A549 treated with ZK216348 at 1 μM for 4 hours (cell line): ENCODE measurements at places on chromosomes 7 and 10. TPM values are rescaled to one million over a fixed set of nuclear protein-coding genes. Genes with fewer than 3 reads are reported as not detected.

ENKUR gene
- total RNA-seq = 0.25 to 0.48 TPM (median 0.37 TPM) in 5 replicates

BAG3 gene
- 153 to 221 TPM (median 220 TPM) in 5 replicates for total RNA-seq

DBF4 gene
- 23.3 to 32.1 TPM (median 29.2 TPM) in 5 replicates for total RNA-seq

TMEM139 gene
- 0.48 to 1.5 TPM (median 1.0 TPM) in 5 replicates for total RNA-seq

TMEM270 gene
- total RNA-seq = 0.23 to 0.40 TPM in 2 of 5 replicates, not detected in the others

AKR1E2 gene
- total RNA-seq = 7.5 to 7.9 TPM (median 7.5 TPM) in 5 replicates

SFTPA1 gene
- not detected in 5 replicates for total RNA-seq

ASB4 gene
- 0.15 to 0.56 TPM (median 0.25 TPM) in 5 replicates for total RNA-seq

NME8 gene
- not detected in 5 replicates for total RNA-seq

KIAA1549 gene
- total RNA-seq = 4.2 to 8.6 TPM (median 6.5 TPM) in 5 replicates

CRTAC1 gene
- 1.0 to 1.4 TPM (median 1.2 TPM) in 5 replicates for total RNA-seq

CCDC3 gene
- 0.72 to 1.3 TPM (median 1.1 TPM) in 5 replicates for total RNA-seq

ACADSB gene
- 4.2 to 8.8 TPM (median 6.3 TPM) in 5 replicates for total RNA-seq

NPY gene
- total RNA-seq = not detected in 5 replicates

GPR37 gene
- 0.45 to 0.89 TPM (median 0.64 TPM) in 5 replicates for total RNA-seq

TMEM130 gene
- 0.31 to 1.0 TPM (median 0.49 TPM) in 5 replicates for total RNA-seq

TECPR1 gene
- total RNA-seq = 3.5 to 12.3 TPM (median 7.6 TPM) in 5 replicates

FGFBP3 gene
- 1.7 to 3.2 TPM (median 2.5 TPM) in 5 replicates for total RNA-seq

SMIM30 gene
- total RNA-seq = 29.0 to 51.3 TPM (median 32.1 TPM) in 5 replicates
